ENCODE measurements at places on chromosomes 2 and 18.
A peak's percentile ranks its signal among the peaks of the same experiment; 100 is the strongest.

- H3K27ac ChIP-seq = peak overlapping the region; percentile 88
- DNase-seq = peak; percentile 59
- H3K4me1 ChIP-seq = no peaks in the 10 kb centered on the region
- H3K27me3 ChIP-seq = no peaks in the 10 kb centered on the region
Measured at GRCh38 chr2:134120733-134121630, 132.9 kb upstream of the MGAT5 start.

DNA sequence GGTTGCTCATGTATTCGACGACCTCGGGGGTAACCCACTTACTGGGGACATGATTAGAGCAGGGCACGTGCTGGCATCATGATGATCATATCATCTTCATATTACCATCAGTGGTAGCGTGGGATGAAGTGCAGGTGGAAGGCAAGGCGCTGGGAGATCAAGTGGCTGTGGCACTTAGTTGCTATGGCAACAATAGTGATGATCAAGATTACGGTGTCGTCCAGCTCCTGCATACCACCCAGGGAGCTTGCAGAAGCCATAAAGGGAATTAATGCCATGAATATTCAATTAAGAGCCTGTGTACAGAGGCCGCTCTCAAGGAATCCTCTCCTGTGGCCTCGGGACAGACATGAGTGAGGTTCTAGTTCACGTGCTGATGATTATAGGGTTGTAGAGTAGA, 237.2 kb upstream of the COPS8 start:
- H3K4me1 ChIP-seq = no peaks in the 10 kb centered on the region
- H3K36me3 ChIP-seq = no peaks in the 10 kb centered on the region
- no peak for DNase-seq

DNA sequence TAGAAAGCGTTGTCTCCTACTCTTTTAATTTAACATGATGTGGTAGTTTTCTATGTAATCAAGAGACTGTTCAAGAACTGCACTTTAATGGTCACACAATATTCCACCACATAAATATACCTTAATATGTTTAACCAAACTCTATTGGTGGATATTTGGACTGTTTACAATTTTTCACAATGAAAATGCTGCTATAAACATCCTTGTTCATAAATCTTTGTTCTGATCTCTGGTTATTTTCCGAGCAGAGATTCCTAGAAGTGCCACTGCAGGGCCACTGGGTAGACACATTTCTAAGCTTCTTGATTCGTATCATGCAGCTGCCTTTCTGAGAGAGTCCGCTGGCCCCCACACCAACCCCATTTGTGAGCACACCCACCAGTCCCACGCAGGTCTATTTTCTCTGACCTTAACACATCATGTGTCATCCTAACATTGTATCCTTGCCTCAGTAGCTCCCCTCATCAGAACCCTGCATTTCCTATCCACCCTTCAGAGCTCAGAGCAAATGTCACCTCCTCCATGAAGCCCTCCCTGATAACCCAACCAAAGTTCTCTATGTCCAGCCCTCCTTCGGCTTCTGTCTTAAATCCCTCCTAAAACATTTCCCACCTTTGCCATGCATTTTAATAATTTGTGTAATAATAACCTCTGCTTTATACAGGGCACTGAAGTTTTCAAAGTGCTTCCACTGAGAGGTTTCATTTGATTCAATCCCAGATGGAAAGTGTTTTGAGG, 26.6 kb downstream of the KCNK3 start:
- H3K27me3 ChIP-seq = no peaks in the 10 kb centered on the region
- no peaks in the 10 kb centered on the region for H3K4me1 ChIP-seq
- no peaks in the 10 kb centered on the region for H3K36me3 ChIP-seq

- DNase-seq = no peak
- H3K27ac ChIP-seq = no peak overlapping the region
- H3K27me3 ChIP-seq = no peaks in the 10 kb centered on the region
- H3K4me1 ChIP-seq = no peaks in the 10 kb centered on the region
- H3K4me3 ChIP-seq = no peak overlapping the region
Measured at GRCh38 chr2:134739236-134739878, 20.6 kb upstream of the TMEM163 start.

DNA sequence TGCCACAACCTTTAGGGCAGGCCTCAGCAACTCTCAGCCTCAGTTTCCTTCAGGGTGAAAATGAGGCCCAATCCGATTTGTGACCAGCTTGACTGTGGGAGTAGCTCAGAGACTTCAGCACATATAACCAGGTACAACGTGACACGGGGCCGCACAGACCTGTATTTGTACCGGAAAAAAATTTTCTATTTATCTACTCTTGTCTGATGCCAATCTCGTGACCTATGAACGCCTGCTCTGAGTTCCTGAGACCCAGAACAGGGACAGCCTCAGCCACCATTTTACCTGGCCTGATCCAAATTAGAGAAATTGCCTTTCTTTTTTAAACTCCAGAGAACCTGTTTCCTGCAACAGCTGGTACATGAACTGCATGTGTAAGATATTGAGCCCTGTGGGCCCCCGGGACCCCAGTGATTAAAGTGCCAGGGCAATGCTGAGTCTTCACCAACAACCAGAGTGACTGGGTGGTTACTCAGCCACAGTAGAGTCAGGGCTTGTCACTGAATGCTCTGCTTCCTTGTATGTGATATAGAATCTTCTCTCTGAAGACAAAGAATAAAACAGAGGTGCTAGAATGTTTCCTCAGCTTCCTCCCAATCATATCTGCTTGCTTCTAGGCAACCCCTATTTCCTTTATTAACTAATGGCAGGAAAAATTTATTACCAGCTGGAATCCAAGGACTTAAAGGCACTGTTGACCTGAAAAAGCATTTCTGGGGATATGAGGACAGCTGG, 47.8 kb upstream of the FZD7 start:
- no peak overlapping the region for H3K27ac ChIP-seq
- no peak overlapping the region for H3K4me3 ChIP-seq
- no peaks in the 10 kb centered on the region for H3K4me1 ChIP-seq
- H3K36me3 ChIP-seq = no peaks in the 10 kb centered on the region

- DNase-seq = no peak
- H3K27ac ChIP-seq = no peak overlapping the region
- H3K36me3 ChIP-seq = no peaks in the 10 kb centered on the region
Measured at GRCh38 chr2:170362871-170363631, 185.1 kb downstream of the MYO3B start.

- no peak for DNase-seq
- H3K4me3 ChIP-seq = no peak overlapping the region
- H3K36me3 ChIP-seq = no peaks in the 10 kb centered on the region
Measured at GRCh38 chr18:69588301-69588700, 187.6 kb downstream of the DOK6 start.

DNA sequence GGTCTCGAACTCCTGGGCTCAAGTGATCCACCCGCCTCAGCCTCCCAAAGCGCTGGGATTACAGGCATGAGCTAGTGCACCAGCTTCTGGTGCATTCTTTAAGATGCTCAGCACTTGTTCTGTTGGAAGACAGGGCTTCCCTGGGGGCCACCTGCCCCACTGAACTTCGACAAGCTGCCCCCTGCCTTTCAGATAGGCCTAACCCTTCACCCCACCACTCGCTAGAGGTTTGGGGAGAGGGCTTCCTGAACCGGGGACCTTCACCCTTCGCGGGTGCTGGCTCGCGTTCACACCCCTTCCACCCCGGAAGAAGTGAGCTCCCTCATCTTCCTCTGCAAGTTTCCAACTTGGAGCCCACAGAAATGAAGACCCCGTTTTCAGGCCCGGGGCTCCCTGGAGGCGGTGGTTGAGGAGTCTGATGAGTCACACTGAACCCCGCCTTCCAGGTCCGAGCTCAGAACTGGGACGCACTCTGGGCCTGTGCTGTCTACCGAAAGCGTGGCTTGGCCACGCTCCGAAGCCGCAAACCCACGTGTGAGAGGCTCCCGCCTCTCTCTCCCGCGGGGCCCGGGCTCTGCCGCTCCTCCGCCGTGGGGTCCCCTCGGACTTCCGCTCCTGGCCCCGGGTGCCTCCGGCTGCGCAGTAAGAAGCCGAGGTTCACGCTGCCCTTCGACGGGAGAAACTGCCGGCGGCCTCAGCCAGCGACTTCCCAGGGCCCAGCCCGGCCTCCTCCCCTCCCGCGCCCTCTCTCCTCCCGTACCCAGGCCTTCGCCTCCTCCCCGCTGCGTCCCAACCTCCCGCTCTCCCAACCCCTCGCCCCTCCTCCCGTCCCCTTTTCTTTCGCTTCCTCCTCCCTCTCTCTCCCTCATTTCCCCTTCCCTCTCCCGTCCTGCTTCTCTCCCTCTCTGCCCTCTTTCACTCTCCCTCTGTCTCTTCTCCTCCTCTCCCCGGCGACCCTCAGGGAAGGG, 47.5 kb upstream of the SP3 start:
- no peaks in the 10 kb centered on the region for H3K27me3 ChIP-seq
- peak; percentile 85 for DNase-seq
- H3K4me3 ChIP-seq = peak overlapping the region; percentile 41
- H3K36me3 ChIP-seq = no peaks in the 10 kb centered on the region

DNA sequence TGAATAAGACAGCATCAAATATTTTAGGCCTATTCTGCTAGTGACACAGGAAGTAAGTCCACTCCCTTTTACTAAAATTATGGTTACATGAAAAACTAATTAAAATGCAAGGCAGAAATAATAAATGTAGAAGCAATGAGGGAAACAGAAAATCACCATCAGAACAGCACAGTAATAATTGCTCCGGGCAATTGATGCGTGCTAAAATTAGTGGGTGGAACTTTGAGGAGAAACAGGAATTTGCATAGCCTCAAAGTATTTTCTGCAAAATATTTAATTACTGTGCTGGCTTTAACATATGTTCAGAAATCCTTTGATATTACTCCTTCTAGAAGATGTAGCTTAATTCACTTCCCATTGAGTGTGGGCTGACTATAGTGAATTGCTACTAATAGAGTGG, 654.3 kb upstream of the RAB6C start:
- no peaks in the 10 kb centered on the region for H3K36me3 ChIP-seq
- DNase-seq = no peak
- no peaks in the 10 kb centered on the region for H3K4me1 ChIP-seq

DNA sequence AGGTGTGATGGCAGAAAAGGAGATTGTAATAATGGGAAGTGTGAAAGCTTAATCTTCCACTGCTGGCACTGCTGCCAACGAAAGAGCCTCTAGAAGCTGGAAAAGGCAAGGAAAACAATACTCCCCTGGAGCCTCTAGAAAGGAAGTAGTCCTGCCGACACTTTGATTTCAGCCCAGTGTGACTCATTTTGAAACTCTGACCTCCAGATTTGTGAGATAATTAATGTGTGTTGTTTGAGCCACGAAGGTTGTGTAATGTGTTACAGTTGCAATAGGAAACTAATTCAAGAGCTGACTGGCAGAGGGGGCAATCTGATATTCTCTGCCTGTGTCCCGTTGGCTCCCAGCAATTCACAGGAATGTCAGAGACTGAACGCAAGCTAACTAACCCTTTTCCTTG, 219.2 kb upstream of the UBE2E3 start:
- H3K36me3 ChIP-seq = no peaks in the 10 kb centered on the region
- no peaks in the 10 kb centered on the region for H3K4me1 ChIP-seq
- no peak overlapping the region for H3K27ac ChIP-seq
- DNase-seq = no peak
- no peaks in the 10 kb centered on the region for H3K27me3 ChIP-seq

Data from uterus (tissue), 4 donors.